Stimulated activated CD4-positive, alpha-beta T cell treated with anti-CD3 and anti-CD28 coated beads, Interleukin-12 subunit alpha, Interleukin-12 subunit beta, amount 100 ng/mL, for 48 hours (primary cell): ENCODE measurements at places on chromosomes 6 and 20.

GRCh38 chr20:45157962-45158361 lies 16.7 kb upstream of the PI3 start:
- DNase-seq: no peak

- no peak for DNase-seq
Observed at GRCh38 chr6:72856801-72857200, 234.9 kb downstream of the KCNQ5 start.

DNA sequence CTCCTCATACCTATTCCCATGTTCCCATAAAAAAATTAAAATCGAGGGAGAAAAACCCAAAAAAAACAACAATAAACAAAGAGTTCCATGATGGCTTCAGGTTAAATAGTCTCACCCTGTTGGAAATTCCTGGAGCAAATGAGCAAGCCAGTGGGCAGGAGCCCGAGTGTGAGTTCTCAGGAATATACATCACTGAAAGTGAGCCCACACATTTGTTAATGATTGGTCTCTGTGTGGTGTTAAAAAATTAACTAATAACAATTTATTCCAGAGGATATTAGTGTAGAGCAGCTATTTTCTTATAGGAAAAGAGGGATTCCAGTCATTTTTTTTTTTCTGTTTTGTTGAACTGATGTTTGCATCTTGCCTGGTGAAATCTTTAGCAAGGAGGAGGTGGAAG lies 12.9 kb downstream of the PHACTR3 start:
- DNase-seq: no peak

GRCh38 chr6:157152556-157152955 lies 170.8 kb downstream of the TMEM242 start:
- no peak for DNase-seq

DNA sequence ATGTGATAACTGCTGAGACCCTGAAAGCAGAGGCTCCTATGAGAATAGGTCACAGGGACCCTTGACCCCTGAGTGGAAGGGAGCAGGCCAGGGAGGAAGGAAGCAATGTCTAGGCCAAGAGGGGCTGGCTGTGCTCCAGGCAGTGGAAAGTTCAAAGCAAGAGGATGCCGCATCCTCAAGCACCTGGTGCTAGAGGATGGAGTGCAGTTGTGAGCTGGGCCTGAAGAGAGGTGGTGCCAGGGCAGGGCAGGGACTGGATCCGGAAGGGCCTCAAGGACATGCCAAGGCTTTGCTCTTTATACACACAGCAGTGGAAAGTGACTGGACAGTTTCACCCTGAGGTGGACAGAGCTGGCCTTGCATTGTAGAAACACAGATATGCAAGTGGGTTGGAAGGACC lies 97.0 kb downstream of the SLC22A3 start:
- no peak for DNase-seq

DNA sequence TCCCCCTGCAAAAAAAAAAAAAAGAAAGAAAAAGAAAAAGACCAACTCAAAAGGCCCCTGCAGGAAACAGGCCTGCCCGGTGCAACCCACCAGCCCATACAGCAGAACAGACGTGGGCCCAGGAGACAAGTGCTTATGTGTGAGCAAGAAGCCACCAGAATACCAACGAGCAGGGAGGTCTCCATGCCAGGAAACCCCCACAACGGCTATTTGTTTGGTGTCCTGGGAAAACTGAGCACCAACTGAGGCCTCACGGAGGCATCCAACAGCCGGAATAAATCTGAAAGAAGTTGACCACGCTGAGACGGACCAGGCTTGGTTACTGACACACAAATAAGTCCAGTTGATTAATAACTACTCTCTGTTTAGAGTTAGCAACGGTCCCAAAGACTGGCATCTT lies 29.7 kb downstream of the PTPRT start:
- DNase-seq: no peak

GRCh38 chr6:3432416-3432815 lies 24.4 kb downstream of the SLC22A23 start:
- DNase-seq: no peak

- no peak for DNase-seq
Observed at GRCh38 chr6:131356161-131356560, 216.9 kb upstream of the ARG1 start.

DNA sequence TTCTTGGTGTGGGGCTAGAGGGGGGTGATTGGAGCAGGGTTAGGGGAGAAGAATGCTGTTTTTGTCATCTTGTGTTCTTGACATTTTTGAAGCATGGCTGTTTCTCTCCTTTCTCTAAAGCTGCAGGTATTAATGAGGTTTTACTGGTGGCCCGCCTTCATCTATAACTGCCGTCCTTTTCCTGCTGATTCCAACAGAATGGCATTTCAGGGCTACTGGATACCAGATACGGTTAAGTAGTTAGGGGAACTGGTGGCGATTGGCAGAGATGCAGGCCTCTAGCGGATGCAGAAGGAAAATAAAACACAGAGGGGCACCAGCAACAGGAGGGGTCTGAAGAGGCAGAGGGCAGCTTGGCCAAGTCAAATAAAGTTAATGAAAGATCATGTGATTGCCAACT lies 89.7 kb upstream of the EEF1E1 start:
- DNase-seq: no peak

DNA sequence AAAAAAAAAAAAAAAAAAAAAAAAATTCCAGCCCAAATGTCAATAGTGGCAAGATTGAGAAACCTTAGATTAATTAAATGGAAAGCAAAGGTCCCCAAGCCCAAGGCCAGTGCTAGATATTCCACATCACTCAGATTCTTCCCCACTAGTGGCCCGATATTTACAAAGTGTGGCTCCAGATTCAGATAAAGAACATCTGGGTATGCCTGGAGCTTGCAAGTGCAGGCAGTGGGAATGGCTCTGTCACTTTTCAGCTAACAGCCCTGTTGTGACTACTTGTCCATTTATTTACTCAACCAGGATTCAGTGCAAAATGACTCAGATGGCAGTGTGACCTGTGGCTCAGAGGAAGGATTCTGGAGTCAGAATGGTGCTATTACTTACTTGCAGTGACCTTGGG lies 8.2 kb upstream of the KCNB1 start:
- no peak for DNase-seq

- DNase-seq: no peak
Observed at GRCh38 chr6:77180326-77180725, 283.0 kb downstream of the HTR1B start.

DNA sequence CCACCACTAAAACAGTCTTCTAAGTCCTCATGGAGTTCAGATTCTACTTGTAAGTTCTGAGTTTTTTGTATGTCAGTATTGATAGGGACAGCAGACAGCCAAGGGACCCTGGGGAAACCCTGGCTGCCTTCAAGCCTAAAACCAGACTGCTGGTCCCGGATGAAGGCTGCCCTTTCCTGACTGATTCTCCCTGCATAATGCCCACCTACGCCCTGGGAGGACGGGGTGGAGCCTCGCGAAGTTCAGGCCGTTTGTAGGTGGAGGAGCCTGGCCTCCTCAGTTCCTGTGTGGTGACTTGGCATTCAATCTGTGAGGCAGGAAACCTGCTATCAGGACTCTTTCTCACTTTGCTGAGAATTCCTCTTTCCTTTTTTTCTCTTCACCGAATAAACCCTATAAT lies 120.3 kb upstream of the LGSN start:
- DNase-seq: no peak

DNA sequence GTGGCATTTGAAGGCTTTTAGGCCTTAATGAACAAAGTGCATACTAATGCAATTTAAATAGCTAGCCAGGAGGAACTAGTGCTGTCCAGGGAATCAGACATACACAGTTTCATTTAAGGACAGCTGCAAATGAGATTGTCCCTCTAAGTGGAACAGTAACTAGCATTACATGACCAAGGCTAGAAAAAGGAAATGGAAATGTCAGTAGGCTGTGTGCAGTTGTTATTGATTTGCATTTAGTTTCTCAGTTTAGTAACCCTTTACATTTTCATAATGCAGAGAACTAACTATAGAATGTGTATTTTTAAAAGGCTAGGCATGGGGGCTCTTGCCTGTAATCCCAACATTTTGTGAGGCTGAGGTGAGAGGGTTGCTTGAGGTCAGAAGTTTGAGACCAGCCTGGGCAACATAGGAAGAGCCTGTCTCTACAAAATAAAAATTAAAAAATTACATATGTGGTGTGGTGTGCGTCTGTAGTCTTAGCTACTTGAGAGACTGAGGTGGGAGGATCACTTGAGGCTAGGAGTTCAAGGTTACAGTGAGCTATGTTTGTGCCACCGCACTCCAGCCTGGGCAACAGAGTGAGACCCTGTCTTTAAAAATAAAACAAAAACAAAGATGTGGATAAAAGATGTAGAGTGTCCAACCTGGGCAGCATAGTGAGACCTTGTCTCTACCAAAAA lies 468.0 kb downstream of the UTRN start:
- no peak for DNase-seq

GRCh38 chr6:151847064-151847463 lies 39.6 kb downstream of the ESR1 start:
- DNase-seq: no peak

- no peak for DNase-seq
Observed at GRCh38 chr6:161922631-161923119, 648.8 kb upstream of the AGPAT4 start.

DNA sequence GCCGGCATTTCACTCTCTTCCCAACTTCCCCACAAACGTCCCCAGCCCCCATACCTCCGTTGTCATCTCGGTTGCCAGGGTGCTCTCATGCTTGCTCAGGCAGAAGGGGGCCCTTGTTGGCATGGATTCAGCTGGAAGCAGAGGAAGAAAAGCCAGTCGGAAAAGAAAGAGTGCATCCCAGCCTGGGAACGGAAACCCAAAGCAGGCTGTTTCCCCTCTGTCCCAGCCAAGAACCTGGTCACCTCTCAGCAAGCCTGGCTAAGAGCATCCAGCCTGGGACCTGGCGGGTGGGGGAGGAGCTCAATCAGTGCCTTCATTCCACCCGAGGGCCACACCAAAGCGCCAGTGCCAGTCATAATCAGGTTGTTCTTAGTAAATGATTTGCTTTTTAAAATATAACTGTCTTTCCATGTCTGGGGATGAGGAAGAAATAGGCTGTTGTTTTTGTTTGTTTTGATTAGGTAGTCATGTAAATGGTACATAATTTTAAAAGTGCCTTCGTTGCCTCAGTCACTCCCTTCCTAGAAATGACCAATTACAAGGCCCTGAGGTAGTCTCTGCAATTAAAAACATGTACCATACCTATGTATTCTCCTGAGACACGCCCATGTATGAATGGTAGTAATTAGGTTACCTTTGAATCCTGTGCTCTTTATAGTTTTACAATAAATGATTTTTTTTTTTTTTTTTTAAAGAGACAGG lies 21.1 kb downstream of the CHMP4B start:
- no peak for DNase-seq

DNA sequence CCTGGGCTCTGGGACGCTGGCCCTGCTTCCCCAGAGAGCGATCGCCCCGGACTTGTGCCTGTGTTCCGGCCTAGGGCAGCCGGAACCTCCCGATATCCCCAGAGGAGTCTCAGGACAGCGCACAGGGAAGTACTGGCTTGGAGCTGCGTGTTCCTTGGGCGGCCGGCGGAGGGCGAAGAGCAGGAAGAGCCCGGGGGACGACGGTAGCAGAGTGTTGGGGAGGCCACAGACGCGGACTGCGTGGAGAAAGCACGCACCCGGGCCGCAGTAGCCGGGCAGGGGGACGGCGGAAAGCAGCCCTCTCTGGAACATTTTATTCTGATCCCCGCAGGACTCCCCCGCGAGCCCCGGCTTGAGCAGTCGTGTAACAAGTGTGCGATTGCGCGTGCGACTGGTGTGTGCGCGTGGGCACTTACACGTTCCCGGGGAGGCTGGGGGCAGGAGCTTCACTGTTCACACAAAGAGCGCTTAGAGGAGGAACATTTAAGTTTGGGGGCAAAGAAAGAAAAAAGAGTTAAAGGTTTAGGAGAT lies 36.1 kb downstream of the NCR2 start:
- no peak for DNase-seq

DNA sequence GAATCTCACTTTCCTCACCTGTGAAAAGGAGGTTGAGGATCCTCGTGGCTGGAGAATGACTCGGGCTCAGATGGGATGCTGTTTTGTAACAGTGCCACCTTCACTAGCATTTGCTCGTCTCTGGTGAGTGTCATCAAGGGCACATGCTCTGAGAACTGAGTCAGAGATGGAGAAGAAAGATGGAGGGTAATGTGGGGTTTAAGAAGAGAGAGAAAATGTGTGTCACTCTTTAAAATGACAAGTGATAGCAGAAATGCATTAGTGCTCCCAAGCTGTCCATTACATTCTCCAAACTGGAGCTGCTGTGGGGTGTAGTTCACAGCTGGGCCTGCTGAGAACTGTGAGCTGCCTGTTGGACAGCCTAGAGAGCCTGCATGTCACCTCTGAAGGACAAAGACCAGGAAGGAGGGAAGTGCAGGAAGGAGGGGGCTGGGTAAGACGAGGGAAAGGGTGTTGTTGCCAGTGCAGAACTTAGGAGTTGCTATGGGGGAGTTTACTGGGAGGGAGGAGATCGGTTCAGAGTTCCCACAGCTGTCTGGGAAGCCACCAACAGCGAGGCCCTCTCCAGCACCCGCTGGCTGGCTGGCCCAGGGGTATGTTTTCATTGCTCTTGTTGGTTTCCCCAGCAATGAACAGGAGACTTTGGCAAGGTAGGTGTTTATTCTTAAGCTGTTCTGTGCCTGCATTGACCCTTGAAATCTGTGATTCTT lies 19.8 kb downstream of the GMPR start:
- no peak for DNase-seq

DNA sequence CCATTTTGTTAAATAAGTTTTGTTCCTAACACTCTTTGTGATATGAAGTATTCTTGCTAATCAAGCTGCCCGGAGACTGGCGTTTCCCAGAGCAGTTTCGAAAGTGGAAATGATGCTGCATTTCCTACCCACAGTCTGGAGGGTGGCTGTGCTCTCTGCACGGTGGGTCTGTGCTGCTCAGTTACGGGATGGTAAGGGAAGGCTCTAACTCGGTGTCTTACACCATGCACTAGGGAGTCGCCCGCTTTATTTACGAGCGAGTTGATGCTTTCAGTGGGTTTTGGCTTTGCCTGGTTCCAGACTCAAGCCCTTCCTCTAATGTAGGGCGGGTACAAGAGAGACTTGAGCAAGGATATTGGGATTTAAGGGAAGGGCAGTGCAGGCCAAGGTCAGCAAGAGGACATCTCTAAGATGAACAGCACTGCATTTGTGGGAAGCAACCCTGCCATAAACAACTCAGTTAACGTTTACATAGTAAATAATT lies 180.1 kb upstream of the AKAP12 start:
- no peak for DNase-seq

GRCh38 chr6:34519971-34520644 lies 36.0 kb downstream of the SPDEF start:
- no peak for DNase-seq

DNA sequence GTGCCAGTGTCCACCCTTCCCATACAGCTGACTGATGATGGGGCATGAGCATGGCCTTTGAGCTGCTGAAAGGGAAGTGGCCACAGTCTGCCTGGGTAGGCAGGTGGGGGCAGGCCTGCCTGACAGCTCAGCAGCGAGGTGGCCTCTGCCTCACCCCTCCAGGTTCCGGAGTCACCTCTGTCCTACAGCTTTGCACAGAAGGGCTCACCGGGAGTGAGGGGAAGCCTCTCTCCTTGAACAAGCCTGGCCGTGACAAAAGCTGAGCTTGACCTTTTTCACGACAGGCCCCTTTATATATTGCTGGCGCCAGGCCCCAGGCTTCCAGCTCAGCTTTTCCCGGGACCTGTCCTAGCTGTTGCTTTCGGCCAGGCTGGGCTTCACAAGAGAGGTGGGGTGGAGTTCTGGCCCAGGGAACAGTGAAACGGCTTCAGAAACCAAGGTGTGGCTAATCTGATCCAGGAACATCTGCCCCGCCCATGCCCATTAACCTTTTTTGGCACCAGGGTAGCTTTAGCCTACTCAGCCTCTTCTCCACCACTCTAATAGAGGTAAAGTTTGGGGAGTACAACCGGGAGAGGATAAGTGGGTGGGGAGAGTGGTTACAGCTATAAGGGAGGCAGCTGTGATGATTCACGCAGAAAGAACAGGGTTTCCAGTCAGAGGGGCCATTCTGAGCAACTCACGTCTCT lies 42.9 kb downstream of the C6orf132 start:
- peak; percentile 28 for DNase-seq
